ENCODE measurements at places on chromosomes 11 and 22.

GRCh38 chr22:19523240-19524169 lies 705 bp downstream of the CLDN5 start:
- peak; percentile 9 for DNase-seq

DNA sequence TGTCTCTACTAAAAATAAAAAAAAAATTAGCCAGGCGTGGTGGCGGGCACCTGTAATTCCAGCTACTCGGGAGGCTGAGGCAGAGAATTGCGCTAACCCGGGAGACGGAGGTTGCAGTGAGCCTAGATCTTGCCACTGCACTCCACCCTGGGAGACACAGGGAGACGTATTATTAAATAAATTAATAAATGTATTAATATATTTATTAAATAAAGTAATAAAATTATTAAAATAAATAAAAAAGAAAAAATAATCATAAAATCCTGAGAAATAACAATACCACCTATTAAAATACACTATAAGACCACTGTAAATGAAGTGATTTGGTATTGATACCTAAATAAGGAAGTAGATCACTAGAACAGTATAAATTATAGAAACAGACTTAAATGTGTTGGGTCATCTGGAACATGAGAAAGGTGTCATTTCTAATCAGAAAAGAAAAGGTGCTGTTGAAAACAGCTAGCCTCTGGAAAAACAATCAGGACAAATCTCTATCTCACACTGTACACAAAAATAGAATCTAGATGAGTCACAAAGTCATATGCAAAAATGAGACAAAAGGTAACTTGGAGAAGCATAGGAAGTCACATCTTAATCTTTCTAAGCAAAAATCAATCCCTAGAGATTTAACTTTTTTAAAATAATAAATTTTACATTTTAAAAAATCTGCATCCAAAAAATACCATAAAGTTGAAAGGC lies 43.2 kb upstream of the UBASH3B start:
- DNase-seq: no peak

DNA sequence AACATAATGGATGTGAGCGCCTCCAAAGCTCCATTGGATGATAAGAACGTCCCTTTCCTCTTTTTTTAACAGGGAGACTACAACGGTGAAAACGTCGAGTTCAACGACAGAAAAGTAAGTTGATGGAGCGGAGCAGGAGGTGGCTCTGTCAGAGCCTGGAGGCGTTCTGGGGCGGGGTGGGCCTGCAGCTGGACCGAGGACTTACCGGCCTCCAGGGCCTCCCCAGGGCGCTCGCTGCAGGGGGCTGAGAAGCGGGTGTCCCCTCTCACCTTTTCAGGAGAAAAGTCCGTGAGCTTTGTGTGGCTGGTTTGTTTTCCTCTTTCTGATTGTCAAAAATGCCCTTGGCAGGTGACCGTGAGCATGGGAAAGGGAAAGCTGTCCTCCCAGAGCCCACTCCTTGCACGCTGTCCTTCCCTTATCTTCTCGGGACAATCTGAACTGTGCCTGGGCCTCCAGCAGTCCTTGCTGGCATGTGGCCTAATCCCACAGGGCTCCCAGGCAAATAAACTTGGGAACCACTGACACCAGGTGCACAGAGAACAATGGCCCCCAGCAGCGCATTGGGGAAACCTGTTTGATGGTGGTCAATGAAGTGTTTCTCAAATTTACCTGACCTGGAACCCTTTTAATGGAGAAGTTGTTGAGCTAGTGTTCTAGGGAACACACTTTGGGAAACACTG lies 38.4 kb downstream of the ANO1 start:
- no peak for DNase-seq

GRCh38 chr11:17765356-17766072 lies 30.9 kb downstream of the KCNC1 start:
- DNase-seq: no peak

DNA sequence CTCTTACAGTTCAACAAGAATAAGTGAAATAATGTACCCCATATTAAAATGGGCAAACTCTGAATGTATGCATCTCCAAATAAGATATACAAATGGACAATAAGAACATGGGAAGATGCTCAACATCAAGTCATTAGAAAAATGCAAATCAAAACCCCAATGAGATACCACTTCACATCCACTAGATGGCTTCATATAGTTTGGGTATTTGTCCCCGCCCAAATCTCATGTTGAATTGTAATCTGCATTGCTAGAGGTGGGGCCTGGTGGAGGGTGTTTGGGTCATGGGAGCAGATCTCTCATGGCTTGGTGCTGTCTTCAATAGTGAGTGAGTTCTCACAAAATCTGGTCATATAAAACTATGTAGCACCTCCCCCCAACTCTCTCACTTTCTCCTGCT lies 5.7 kb downstream of the MPZL2 start:
- no peak for DNase-seq

DNA sequence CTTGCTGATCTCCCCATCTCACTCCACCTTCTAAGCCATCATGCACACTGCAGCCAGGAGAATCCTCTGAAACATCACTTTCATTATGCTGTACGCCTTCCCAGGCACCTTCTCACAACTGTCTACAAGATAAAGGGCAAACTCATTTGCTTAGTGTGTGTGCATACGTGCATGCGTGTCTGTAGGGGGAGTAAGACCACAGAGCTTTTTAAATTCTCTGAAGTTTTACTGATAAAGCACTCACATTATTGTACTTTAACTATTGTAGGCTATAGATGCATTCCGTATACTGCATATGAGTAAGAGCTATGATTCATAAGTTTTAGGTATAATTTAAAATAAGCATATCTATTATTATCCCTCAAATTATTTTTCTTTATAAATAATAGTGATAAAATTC lies 15.3 kb upstream of the ANKK1 start:
- DNase-seq: no peak

DNA sequence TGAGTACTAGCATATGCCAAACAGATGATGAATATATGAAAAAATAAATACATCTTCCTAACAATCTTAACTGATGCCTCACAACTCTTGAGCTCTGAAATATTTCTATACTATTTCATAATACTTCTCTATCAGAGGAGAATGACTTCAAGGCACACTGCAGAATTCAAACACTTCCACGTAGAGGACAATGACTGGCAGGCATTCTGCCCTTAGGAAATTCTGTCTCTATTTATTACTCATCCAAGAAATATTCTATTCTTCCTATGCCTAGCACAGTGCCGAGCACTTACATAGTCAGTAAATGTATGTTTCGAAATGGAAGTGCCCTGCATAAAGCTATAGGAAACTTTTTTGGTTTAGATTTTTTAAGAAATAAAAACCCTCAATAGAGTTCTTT lies 809.1 kb downstream of the DLG2 start:
- no peak for DNase-seq

- no peak for DNase-seq
These were observed 279.4 kb downstream of the FAT3 start for GRCh38 chr11:92504004-92504403.

DNA sequence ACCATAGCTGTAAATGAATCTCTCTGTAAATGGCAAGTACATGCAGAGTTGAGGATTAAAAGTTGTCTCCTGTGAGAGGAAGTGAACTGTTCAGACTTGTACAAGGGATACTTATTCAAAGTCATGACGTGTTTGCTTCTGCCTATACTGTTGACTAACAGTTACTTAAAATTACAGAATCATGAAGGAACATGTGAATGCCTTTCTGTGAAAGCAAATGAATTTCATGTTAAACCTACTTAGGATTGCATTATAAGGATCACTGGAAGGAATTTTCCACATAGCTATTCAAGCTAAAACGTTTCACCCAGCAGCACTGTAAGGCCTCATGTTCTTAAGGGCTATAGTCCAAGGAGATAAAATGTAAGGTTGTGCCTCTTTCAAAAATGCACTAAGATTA lies 93.4 kb upstream of the BIRC3 start:
- no peak for DNase-seq

GRCh38 chr11:134583397-134583990 lies 171.5 kb upstream of the B3GAT1 start:
- peak; percentile 72 for DNase-seq

DNA sequence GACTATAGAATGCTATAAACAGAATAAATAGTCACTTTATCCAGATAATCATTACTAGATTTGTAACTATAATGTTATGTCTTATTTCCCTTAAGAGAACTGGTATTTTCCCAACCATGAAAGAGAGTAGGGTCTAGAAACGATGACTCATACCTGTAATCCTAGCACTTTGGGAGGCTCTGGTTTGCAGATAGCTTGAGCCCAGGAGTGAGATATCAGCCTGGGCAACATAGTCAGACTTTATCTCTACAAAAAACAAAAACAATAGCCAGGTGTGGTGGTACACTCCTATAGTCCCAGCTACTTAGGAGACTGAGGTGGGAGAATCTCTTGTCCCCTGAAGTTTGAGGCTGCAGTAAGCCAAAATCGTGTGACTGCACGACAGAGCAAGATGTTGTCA lies 30.9 kb downstream of the OR52A5 start:
- DNase-seq: no peak

- no peak for DNase-seq
These were observed 276.9 kb downstream of the FAM76B start for GRCh38 chr11:95512682-95513081.

DNA sequence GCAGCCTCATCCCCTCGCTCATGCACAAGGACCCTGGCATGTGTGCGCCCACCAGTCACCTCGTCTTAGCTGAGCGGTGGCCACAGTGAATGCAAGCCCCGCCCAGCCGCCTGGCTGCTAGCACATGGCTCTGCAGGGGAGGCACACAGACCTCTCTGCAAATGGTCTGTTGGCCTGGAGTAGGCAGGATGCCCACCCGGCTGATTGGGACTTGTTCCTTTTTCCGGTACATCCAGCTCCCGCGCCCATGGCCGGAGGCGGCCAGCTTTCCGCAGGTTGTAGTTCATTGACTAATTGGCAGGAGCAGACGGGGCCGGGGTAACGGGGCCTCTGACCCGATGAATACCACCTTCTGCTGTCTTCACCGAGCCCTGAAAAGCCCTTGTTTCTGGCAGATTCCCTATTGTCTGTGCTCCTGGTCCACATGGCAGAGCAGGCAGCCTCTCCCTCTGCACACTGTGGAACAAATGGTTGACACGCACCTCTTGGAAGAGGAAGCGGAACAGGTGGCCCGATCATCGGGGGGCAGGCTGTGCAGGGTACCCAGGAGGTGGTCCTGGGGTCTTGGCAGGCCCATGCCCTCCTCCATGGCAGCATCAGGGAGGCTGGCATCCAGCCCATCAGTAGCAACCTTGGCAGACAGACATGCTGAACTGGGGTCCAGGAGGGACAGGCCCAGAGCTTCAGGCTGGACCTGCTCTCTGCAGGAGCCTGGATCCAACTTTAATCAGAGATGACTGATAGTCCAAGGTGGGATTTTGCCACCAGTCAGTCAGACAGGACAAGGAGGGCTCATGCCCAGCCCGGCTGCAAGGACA lies 1512.0 kb downstream of the BRD1 start:
- DNase-seq: no peak

DNA sequence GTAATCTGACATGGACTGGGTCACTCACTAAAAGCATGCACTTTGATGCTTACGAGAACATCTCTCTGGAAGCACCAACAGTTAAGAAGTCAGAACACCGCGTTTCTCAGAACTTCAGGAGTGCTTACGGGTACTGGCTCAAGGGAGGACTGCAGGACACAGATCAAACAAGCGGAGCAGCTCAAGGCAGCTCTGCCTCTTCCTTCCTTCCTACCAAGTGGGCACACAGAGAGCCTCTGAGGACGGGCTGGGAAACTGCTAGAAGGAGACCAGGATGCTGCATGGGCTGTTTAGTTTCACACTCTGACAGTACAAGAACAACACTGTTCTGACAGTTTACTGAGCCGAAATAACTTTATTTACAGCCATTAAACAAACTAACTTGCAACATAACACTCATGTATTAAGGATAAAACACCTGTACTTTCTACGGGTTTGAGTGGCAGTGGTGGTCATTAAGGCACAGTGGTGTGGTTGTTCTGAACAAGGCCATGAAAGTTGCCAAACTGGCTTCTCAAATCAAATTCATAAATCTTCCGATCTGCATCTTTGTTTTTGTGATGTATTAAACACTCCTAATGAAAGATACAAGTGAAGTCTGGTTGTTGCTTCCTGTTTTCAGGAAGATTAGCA lies 37.5 kb downstream of the ARFGAP3 start:
- no peak for DNase-seq

DNA sequence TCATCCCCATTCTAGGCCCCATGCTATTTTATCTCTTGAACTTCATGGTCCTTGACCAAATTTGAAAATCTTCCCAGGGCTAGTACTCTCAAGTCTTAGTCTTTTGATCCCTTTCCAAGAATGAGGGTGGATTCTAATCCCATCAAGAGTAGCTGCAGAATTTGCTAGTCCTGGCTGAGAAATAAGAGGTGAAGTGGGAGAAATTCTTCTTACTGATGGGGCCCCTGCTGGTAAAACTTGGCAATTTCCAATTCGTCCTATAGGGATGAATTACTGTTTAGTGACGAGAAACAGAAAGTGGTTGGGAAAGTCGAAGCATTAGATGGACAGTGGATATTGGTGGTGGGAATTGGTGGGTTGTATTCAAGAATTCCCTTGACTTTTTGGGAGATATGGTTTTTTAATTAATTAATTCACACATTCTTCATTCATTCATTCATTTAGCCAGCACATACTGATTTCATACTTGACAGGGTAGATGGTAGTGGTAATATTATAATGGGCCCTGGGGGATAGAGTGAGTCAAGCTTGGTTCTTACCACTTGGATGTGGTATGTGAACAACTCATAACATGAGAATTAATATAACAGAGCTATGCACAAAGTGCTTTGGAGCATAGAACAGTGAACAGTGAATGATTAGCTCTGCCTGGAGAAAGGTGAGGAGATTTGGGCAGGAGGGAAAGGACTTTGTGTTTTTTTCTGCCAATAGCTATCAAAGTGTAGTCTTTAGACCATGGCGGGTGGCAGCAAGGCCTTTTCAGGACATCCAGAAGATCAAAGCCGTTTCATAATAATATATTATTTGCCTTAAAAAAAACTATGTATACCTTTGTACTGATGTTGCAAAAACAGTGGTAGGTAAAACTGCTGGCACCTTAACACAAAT lies 103.8 kb downstream of the STIM1 start:
- DNase-seq: no peak

GRCh38 chr11:35089666-35090065 lies 49.3 kb upstream of the CD44 start:
- DNase-seq: no peak

GRCh38 chr11:45984192-45984591 lies 61.7 kb downstream of the LARGE2 start:
- DNase-seq: no peak

All from suppressor macrophage (primary cell).